AML-193 (cell line): ENCODE measurements at places on chromosomes 1 and 21.

DNA sequence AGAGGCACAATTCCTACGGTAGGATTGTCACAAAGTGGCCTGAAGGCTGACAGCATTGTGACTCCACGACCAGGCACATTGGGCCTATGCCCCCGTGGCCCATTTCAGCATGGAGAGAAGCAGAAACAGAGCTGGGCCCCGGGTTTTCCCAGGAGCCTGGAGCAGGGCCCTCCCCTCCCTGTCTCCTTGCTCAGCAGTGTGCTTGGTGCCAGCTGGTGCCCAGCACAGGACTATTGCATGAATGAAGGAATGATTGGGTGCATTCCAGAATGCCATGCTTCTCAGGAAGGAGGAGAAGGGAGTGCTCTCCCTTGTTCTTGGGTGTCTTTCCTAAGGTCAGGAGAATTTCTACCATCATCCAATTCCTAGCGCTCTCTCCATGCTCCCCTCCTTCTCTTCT is 33.7 kb downstream of the IER5 start:
- DNase-seq, result no peak

DNA sequence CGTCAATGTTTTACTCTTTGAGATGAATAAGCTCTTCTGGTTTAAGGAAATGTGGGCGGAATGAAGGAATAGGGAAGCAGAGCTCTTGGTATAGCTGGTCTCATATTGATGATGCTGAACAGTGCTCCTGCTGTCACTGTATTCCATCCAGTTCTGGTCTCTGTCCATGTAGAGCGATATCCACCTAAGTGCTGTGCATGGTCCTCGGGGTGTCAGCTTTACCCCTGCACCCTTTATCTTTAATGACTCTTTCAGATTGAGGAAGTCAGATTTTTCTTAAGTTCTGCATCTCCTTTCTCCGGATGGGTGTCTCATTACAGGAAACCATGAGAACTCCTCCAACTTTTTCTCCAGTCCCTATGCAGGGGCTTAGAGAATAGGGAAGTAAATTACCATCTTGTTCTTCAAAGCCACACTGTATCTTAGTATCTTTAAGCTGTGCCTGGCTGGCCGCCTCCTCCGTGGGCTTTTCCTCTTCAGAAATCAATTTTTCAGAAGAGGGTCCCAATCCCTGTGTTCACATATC is 52.9 kb downstream of the PDE4B start:
- no peak for DNase-seq

DNA sequence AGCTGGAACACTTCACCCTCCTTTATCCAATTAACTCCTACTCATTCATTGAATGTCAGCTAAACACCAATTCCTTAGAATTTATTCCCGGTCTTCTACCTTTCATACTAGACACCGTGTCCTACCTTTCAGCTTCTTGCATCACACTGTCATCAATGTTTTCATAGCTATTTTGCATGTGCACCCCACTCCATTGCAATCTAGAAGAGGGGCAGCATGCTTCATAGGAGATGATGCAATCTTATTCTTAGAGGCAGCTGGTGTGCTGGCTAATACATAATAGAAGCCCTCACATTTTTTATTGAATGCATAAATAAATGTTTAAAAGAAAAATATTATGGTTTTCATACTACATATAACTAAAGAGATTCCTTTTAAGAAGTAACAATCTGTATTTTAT is 123.6 kb downstream of the DSCAM start:
- no peak for DNase-seq

GRCh38 chr1:1432274-1432950 is 3.1 kb upstream of the VWA1 start:
- no peak for DNase-seq

GRCh38 chr1:201566933-201567801 is 28.2 kb downstream of the NAV1 start:
- DNase-seq, result no peak

GRCh38 chr1:37814252-37814651 is 6.2 kb upstream of the YRDC start:
- DNase-seq, result no peak

GRCh38 chr1:45394342-45394741 is 54.1 kb upstream of the MUTYH start:
- DNase-seq, result no peak

GRCh38 chr21:16537501-16537900 is 807.7 kb downstream of the USP25 start:
- no peak for DNase-seq

DNA sequence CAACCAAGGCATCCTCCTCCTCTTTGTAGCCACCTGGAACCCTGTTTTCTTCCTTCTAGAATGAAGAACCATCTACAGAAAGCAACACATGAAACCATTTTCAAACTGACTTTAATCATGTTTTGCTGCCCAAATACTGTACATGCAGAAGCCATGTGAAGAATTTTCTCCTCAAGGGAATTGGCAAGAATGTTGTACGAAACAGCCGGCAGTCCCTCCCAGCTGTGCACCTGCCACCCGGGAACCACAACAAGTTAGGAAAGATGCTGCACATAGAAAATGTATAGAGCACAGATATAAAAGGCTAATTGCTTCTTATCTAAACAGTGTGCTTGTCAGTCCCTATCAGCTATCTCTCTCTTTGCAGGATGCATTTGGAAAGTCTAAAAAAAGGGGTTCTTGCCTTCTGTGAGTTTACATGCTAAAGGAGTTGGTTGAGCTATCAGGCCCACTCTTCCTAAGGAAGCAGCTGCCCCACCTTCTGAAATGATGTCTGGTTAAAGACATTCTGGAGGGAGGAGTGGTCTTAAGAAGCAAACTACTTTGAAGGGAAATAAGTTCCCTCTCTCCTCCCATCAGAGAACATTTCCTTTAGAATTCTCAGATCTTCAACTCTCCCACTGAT is 44.8 kb downstream of the RIMS3 start:
- DNase-seq, result no peak

DNA sequence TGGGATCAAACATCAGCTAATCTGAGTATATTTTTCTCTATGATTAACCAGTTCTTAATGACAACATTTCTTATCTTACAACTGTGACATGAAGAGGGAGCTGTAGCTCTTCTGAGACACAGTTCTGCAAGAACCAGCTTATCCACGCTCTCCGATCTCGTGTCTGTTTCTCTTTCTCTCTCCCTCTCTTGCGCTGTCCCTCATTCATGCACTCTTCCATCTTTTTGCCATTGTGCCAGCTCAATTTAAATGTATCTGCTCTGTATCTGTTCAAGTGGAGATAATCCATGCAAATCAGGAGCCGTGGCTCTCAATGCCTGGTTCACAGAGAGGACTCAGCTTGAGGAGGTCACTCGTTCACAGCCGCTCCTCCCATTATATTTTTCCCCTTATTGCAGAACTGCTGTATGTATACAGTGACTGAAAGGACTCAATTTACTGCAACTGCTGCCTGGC is 494.7 kb upstream of the ADGRL2 start:
- no peak for DNase-seq

- DNase-seq, result no peak
Observed at GRCh38 chr1:76496871-76497270, 370.4 kb upstream of the ST6GALNAC5 start.

DNA sequence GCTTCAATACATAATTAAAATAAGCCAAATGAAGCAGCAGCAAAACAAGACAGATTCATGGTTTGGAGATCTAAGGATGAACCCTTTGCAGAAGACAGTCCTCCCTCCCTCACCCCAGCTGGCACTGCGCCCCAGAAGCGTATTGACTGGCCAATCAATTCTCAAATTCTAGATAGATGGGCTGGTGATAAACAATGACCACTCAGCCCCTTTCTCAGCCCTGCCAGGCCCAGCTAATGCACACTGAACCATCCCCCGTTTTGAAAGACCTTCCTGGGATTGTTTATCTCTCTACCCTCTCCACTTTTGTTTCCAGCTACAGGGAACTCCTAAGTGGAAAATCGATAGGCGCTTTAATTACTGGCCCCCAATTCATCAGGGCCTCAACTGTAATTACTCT is 29.0 kb downstream of the TNR start:
- DNase-seq, result no peak

DNA sequence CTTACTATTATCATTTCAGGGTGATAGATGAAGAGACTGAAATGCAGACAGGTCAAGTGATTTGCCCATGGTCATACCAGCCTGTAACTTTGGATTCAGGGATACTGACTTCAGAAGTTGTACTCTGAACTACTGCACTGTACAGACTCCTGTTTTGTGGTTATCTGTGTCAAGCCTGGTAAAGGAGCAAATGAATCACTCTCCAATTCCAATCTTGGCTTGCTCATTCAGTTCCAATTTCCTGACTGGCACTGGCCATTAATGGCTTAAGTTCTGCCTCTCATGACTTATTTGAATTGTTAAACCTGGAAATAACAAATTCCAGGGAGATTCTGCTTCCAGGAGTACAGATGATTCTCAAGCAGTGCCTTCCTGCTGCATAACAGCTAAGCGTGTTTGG is 45.4 kb upstream of the PLD5 start:
- DNase-seq, result no peak

DNA sequence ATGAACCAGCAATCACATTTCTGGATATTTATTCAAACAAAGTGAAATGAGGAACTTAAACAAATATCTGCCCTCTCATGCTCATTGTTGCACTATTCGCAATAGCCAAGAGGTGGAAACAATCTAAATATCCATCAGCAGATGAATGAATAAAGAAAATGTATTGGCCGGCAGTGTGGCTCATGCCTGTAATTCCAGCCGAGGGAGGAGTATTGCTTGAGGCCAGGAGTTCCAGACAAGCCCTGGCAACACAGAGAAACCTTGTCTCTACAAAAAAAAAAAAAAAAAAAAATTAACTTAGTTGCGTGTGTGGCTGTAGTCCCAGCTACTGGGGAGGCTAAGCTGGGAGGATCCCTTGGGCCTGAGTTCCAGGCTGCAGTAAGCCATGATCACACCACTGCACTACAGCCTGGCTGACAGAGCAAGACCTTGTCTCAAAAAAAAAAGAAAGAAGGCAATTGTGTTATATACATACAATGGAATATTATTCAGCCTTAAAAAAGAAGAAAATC is 191.4 kb downstream of the AKT3 start:
- no peak for DNase-seq

GRCh38 chr1:39639305-39640130 is at the start of gene HEYL:
TSS of gene HEYL (minus strand) at chr1:39639643. CDS start at chr1:39639625, 18 bp downstream.
- peak; percentile 59 for DNase-seq

GRCh38 chr1:247845693-247846017 is 4.0 kb upstream of the OR11L1 start:
- no peak for DNase-seq

DNA sequence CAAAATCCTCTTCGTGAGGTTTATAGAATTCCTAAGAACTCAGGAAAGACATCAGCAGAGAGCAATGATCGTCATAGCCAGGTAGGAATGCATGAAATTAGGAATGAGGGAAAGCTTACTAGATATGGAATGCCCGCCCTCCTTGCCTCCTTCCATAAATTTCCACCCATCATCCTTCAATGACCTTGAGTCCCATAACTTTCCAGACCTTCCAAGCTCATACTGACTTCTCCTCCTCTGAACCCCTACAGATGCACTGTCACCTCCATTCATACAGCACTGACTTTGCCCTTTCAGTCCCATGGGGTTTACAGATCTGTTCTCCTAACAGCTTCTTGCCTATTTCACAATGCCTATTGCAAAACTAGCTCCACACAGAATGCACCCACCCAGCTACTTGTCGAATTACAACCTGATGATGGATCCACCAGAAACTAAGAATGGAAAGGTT is 23.8 kb upstream of the PPP1R15B start:
- DNase-seq, result peak; percentile 42

DNA sequence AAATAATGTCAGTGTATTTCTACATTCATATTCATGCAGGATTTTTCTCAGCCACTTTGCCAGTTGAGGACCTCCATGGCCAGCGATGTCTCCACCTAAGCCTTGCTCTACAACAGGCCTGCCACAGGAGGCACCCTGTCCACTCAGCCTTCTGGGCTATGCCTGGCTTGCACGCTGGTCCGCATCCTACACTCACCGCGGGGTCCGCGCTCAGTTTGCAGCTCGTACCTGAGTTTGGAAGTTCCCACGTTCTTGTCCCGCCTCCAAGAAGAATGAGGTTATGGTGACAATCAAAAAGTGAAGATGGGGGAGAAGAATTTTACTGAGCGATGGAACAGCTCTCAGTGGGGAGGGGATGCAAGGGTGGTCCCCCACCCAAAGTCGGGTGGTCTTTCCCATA is 93.6 kb upstream of the GRIK1 start:
- DNase-seq, result no peak

- no peak for DNase-seq
Observed at GRCh38 chr1:50562106-50562505, 138.9 kb upstream of the DMRTA2 start.

DNA sequence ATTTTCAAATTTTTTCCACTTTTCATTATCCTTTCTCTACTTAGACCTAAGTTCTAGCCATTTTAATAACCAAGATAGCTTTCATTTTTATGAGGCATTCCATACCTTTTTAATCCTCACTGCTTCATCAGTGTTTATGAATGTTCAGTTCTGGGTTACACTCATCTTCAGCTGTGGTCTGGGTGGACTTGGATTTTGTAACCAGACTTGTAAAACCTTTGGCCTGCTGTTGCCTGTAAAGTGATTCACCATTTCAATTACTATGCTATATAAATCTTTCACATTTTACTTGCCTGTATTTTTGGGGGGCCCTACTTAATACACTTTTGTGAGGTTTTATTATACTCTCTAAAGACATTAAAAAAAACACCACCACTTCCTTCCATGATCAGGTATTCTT is 46.2 kb downstream of the USP25 start:
- DNase-seq, result no peak

- no peak for DNase-seq
Observed at GRCh38 chr1:29125237-29125641, 1.5 kb upstream of the TMEM200B start.

GRCh38 chr1:232300466-232300865 is 329.5 kb downstream of the SIPA1L2 start:
- no peak for DNase-seq

- DNase-seq, result no peak
Observed at GRCh38 chr1:216178281-216178680, 245.0 kb downstream of the USH2A start.

GRCh38 chr1:21270086-21270689 is 20.1 kb downstream of the ECE1 start:
- DNase-seq, result peak; percentile 36

DNA sequence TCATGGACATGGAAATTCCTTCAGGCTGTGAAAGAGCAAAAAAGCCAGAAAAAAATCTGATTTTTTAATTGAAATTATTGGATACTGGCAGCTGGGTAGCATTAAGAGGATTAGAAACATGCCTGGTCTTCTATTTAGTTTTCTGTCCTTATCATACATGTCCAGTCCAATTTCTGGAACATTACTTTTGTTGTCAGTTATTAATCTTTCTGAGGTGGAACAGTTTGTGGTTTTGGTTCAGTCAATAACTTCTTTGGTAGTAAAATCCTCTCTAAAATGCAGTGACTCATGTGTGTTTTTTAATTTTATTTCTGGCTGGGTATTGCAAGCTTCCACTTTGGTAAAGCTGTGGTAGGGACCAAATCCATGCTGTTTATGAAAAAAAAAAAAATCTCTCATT is 687.0 kb upstream of the ADGRL2 start:
- no peak for DNase-seq

DNA sequence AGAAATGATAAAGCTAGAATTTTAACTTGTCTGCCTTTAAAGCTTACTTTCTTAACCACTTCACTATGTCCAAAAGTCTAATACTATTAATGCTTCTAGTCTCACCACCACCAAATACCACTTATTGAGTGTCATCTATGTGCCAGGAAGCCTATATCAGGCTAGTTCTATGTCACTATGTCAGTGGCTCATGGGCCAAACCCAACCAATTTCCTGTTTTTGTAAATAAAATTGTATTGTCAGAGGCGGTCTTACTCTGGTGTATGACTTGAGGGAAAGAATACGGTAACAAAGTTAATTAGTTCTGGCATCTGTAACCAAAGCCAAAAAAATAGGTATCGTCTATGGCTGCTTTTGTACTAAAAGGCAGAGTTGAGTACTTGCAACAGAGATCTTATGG is 14.8 kb downstream of the F5 start:
- DNase-seq, result no peak
